Stimulated activated CD8-positive, alpha-beta memory T cell treated with anti-CD3 and anti-CD28 coated beads, Interleukin-7, amount 100 ng/mL, for 1 hour (primary cell): ENCODE measurements at places on chromosomes 2 and 18.

- DNase-seq: no peak
These were observed 980 bp upstream of the PDE6D start for GRCh38 chr2:231781798-231782726.

GRCh38 chr2:136323935-136324334 lies 206.0 kb upstream of the CXCR4 start:
- DNase-seq: no peak

DNA sequence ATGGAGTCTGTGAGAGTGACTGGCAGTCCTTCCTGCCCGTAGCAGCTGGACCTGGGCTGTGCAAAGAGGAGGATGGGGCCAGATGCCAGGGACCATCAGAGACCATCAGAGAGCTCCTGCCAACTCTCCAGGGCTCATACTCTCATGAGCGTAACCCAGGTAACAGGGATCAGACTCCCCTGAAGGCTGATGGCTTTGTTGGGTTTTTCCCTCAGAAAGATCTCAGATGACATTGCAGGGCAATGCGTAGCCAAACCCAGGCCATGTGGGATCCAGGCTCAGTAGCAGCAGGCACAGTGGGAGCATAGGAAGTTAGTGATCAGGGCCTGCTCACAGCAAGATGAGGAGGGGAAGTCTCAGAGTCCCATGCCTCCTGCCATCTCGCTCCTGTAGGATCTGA lies 218.0 kb downstream of the LOXHD1 start:
- DNase-seq: no peak

- DNase-seq: no peak
These were observed 12.8 kb upstream of the TTN start for GRCh38 chr2:178819992-178820391.

DNA sequence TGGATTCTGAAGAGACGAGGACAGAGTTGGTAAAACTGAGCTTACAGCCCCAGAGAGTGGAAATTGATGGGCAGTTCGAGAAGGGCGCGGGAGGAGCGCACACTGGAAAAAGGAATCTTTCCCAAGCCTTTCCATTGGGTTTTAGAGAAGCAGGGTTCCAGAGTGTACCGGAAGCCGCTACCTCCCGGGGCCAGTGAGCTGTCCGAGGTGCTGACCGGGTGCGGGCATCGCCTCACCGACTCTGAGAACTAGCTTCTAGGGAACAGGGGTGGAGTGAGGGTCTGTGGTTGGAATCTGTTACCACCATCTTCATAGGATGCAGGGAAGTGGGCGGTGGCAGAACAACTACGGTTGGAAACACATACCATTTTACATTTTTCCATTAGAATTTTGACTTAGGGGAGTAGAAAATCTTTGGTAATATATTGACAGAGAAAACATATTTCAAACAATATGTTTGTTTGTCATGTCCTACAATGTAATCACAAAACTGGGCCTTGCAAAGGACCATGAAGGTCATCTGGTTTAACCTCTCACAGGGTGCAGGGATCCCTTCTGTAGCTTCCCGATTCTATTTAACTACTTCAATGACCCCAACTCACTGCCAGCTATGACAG lies 724 bp downstream of the NMS start:
- no peak for DNase-seq

GRCh38 chr2:53028225-53028624 lies 739.4 kb upstream of the CHAC2 start:
- DNase-seq: no peak
